ENCODE measurements at places on chromosomes 12 and 14.

GRCh38 chr12:131909081-131909751, 14.8 kb downstream of the ULK1 start:
- no peak for DNase-seq

DNA sequence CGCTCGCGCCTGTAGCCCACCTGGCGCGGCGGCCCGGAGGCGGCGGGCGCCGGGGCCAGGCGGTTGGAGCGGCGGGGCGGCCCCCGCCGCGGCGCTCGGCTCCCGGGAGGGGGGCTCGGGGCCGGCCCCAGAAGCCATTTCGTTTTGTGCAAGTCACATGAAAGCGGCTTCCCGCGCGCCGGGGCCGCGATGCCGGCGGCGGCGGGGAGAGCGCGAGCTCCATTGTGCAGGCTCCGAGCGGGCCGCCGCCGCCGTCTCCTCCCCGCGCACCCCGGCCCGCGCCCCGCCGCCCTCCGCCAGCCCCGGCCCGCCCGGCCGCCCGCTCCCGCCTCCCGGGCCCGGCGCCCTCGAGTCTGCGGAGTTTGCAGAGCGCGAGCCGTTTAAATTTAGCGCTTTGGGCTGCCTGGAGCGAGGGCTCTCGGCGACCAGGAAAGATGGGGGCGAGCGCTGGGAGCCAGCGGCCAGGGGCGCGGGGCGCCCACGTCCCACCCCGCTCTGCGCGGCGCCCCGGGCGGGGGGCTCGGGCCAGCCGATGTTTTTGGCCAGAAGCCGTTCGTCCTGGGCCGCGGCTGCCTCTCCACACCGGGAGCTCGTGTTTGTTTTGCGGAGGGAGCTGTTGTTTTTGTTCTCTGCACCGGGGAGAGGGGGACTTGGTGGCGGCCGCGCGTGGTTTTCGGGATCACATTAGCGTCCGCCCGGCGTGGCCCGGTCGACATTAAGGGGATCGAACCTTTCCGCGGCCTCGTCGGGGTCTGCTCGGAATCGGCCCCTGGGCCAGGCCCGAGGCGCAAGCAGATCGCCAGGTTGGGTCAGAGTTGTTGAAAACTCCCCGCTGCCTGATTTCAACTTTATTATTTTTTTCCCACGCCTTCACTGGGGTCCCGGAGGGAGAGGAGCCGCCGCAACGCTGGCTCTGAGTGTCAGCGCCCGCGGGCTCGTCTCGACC, 982 bp downstream of the BCL7A start:
- peak; percentile 31 for DNase-seq

DNA sequence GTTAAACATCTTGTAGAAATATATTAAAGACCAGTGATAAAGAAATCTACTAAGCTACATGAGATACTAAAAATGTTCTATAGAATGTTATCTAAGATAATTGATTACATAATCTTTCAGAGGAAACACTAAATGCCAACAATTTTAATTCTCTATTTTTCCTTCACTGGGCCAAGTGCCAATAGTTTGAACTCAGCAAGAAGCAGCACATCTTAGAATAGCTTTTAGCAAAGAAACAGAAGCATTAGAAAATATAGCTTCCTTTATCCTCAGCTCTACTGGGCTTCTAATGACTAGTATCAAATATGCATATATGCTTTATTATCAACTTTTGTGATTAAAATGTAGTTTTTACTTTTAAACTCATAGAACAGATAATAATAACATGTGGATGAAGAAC, 461.4 kb upstream of the USP15 start:
- DNase-seq = no peak

GRCh38 chr12:131213896-131214442, 260.3 kb downstream of the ADGRD1 start:
- DNase-seq = no peak

- no peak for DNase-seq
Observed at GRCh38 chr12:77606348-77606747, 224.3 kb upstream of the NAV3 start.

DNA sequence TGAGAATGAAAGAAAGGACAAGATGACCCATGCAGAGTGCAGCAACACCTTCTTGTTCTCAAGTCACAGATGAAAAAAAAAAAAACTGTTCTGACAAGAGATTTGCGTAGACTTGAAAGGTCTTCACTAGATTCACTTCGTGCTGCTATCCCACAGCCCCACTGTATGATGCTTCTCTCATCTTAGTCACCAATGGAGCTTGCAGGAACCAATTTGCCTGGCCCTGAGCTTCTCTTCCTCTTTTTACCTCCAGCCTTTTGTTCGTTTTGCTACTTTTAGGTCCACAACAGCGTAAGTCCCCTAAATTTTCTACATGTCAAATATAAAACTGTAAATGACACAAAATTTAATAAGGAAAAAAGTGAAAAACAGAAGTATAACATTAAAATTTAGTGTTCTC, 107.9 kb upstream of the NAP1L1 start:
- DNase-seq = no peak

GRCh38 chr12:65860600-65860999, 36.3 kb downstream of the HMGA2 start:
- DNase-seq = no peak

- DNase-seq = no peak
Observed at GRCh38 chr12:109112720-109113465, 3.5 kb upstream of the ACACB start.

DNA sequence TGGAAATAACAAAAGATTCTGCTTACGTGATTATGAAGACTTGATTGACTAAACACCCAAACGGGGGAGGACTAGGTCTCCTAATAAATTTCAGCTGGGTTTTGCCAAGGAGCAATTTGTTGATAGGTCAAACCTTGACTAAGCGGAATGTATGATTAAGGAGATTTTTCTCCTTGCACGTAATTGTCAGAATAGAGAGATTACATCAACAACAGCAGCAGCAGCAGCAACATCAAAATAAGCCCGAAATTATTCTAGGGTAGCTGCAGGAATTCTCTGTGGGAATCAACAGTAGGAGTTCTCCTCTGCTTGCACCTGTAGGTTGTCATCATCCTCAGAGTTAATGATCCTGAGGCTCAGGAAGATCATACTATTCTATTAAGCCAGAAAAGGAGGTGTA, 10.2 kb downstream of the ELK3 start:
- DNase-seq = no peak

- no peak for DNase-seq
Observed at GRCh38 chr12:80272387-80272915, 171.6 kb upstream of the PTPRQ start.

GRCh38 chr12:69328426-69328825, 19.8 kb upstream of the LYZ start:
- DNase-seq = no peak

GRCh38 chr12:131087302-131087818, 133.7 kb downstream of the ADGRD1 start:
- DNase-seq = no peak

DNA sequence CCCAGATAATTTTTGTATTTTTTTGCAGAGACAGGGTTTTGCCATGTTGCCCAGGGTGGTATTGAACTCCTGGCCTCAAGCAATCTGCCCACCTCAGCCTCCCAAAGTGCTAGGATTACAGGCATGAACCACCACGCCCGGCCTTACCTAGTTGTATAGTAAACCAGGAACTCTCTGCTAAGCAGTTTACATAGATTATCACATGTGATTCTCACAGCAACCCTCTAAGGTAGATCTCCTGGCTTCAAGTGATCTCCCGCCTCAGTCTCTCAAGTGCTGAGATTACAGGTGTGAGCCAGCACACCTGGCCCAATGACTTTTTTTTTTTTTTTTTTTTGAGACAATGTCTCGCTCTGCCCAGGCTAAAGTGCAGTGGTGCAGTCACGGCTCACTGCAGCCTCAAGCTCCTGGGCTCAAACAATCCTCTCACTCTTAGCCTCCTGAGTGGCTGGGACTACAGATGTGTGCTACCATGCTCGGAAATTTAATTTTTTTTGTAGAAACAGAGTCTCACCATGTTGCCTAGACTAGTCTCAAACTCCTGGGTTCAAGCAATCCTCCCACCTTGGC, 26.0 kb upstream of the ATP2A2 start:
- no peak for DNase-seq

- no peak for DNase-seq
Observed at GRCh38 chr12:76312315-76312714, 35.9 kb downstream of the BBS10 start.

DNA sequence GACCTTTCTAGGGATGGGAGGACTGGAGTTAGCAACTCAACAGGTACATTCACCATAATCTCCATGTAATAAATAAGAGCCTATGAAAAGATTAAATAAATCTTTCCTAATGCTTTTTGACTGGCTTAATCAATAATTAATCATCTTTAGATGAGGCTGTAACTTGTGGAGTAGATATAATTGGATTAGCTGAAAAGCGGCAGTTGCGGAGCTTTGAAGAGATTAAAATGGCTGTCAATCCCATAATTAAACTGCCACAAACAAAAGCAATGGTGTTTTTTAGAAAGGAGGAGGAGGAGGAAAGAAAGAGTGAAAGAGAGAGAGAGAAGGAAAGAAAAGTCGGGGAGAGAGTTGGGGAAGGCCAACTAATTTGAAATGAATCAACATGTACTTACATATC, 70.7 kb upstream of the TMEM263 start:
- DNase-seq = no peak

- DNase-seq = no peak
Observed at GRCh38 chr14:64714432-64715025, 10.3 kb downstream of the PLEKHG3 start.

DNA sequence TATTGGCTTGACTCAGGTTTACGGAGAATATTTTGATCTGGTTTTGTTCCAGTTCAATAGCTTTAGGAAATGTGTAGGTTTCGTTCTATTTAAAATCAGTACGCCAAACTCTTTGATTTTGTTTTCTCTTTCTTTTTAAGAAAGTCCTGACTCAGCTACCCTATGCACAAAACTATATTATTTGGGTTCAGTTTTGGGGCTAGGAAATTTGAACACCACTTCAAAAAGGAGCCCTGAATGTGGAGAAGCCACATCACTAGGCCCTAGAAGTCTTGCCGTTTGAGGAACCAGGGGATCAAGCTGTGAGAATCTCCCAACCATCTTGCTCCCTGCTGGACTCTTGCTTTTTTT, 168.2 kb upstream of the BCL2L14 start:
- no peak for DNase-seq

DNA sequence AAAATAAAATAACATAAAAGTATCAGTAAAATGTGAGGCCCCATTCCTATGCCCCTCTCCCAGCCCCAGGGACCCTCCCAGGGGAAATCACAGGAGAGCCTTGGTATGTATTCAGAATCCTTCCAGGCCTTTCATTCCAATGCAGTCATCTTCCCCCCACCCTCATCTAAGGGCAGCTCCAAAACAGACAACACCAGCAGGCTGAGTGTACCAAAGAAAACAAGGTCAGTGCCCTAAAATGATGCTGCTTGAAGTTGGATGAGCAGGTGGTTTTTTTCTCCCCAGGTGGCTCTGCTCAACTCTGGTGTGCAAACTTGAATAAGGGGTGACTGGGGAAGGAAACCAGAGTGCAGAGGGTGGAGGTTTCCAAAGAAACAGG, 56.2 kb downstream of the TSPAN9 start:
- no peak for DNase-seq

GRCh38 chr14:101982621-101983020, 18.2 kb downstream of the DYNC1H1 start:
- no peak for DNase-seq

DNA sequence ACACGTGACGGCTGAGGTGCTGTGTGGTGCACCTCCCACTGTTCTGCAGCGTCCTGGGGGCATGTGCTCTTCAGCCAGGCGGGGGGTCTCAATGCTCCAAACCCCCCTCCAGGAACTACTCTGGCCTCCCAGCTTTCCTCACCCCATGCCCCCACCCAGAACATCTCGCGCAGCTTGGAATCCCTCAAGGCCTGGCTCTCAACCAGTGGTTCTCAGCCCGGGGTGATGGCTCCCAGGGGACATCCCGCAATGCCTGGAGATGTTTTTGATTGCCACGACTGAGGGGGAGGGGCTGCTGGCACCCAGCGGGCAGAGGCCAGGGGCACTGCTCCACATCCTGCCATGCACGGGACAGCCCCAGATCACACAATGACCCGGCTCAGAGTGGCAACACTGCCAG, 78.9 kb upstream of the DICER1 start:
- DNase-seq = no peak

- no peak for DNase-seq
Observed at GRCh38 chr14:24833385-24833784, 199.4 kb upstream of the GZMB start.

DNA sequence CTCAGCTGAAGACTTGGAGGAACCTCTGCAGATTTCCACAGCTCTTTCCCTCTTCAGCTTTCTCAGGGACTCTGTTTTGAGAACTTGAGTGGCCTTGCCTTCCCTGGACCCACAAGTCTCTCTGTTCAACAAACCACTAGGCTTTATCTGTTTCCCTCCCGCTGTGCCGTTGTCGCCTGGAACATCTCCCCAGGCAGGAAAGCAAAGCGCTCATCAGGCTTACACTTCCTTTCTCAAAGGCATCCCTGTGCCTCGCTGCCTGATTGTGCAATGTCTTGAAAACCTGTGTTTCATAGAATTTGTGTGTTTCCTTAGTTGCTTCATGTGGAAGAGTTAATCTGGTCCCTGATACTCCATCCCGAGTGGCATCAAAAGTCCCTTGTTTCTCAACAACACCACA, 64.1 kb downstream of the PPM1A start:
- DNase-seq = no peak

DNA sequence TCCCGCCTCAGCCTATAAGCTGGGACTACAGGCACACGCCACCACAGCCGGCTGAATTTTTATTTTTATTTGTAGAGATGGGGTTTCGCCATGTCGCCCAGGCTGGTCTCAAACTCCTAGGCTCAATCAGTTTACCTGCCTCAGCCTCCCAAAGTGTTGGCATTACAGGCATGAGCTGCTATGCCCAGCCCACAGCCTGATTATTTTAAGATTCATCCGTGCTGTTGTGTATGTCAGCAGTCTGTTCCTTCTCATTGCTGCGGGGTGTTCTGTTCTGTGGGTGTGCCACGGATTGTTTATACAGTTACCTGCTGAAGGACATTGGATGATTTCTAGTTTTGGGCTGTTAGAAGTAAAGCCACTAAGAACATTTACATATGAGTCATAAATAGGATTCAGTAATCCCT, 9.6 kb upstream of the EP400 start:
- no peak for DNase-seq

DNA sequence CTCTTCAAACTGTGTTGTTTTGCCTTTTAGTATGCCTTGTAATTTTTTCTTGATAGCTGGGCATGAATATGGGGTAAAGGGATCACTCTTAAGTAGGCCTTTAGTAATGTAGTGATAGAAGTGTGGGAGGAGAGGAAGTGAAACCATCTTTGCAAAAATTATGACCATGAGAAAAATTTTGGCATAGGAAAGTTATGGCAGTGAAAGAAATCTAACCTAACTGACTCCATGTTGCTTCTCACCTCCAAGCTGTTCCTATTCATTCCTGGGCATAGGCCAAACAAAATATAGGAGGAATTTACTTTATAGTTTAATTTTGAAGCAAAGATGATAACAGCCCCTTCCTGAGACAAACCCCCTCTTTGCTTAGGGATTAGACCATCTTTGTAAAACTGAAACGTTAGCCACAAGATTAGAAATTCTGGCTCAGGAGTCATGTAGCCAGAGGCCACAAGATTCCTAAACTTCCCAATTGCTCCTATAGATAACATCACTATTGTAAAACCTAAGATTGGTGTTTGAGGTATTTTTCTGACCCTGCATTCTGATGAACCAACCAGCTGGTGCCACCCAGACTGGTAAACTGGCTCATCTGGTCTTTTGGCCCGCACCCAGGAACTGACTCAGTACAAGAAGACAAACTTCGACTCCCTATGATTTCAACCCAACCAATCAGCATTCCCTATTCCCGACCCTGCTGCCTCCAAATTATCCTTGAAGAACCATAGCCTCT, 45.8 kb downstream of the CRADD start:
- DNase-seq = no peak
